ENCODE measurements at places on chromosomes 16 and 17.

GRCh38 chr16:86768999-86769398 is 190.7 kb downstream of the FOXL1 start:
- DNase-seq = no peak

GRCh38 chr17:45131616-45132319 is 547 bp downstream of the PLCD3 start:
- no peak for DNase-seq

- DNase-seq = no peak
Observed at GRCh38 chr16:13909872-13910303, 10.1 kb upstream of the ERCC4 start.

- no peak for DNase-seq
Observed at GRCh38 chr17:41868568-41868967, 3.3 kb upstream of the KLHL11 start.

DNA sequence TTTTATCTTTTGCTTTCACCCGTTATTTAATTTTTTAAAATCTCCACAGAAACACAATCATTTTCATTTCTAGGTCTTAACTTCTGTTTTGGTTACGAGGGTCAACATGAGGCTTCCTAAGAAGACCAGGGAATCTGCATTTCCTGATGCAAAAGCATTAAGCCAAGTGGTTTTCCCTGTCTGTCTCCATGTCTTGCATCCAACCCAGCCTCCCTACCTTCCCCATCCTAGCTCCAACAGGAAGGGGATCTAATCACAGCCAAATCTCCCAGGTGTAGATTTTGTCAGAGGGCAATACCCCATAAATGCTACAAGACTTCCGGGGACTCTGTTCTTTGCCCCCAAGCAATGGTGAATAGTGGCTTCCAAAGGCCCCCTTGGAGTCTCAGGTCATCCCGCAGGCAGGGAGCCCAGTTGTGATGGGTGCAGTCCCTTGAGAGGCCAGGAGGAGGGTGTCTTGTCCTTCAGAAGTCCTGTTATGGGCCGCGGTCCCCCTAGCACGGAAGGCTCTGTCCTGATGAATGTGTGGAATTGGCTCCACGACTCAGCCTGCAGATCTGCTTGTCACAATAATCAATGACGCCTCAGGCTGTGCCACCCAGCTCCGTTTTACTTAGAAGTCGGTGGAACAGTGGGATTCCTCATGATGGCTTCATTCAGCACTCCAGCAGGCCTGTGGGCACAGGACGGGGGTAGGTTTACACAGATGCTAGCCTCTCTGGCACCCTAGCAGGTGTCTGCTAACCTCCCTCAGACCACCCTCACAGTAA is 141.1 kb downstream of the RGS9 start:
- no peak for DNase-seq

- DNase-seq = no peak
Observed at GRCh38 chr16:19169082-19169639, 1.1 kb downstream of the SYT17 start.

DNA sequence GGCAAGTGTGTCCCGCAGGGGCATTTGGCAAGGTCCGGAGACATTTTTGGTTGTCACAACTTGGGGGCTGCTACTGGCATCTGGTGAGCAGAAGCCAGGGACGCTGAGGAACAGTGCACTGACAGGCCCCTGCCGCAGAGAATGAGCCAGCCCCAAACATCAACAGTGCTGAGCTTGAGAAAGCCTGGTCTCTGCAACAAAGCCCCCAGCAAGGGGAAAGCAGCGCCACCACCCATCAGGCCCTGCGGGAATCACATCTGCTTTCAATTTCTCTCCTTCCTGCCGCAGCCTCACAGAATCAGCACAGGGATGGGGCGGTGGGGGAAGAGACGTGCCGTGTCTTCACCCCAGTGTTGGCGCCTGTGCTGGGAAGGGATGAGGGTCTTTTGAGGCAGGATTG is 14.8 kb upstream of the PRPSAP1 start:
- no peak for DNase-seq

- DNase-seq = no peak
Observed at GRCh38 chr17:74362810-74363498, 1.3 kb upstream of the BTBD17 start.

GRCh38 chr17:27558842-27559505 is 72.0 kb upstream of the LGALS9 start:
- DNase-seq = no peak

GRCh38 chr16:65201511-65201910 is 79.6 kb upstream of the CDH11 start:
- no peak for DNase-seq

DNA sequence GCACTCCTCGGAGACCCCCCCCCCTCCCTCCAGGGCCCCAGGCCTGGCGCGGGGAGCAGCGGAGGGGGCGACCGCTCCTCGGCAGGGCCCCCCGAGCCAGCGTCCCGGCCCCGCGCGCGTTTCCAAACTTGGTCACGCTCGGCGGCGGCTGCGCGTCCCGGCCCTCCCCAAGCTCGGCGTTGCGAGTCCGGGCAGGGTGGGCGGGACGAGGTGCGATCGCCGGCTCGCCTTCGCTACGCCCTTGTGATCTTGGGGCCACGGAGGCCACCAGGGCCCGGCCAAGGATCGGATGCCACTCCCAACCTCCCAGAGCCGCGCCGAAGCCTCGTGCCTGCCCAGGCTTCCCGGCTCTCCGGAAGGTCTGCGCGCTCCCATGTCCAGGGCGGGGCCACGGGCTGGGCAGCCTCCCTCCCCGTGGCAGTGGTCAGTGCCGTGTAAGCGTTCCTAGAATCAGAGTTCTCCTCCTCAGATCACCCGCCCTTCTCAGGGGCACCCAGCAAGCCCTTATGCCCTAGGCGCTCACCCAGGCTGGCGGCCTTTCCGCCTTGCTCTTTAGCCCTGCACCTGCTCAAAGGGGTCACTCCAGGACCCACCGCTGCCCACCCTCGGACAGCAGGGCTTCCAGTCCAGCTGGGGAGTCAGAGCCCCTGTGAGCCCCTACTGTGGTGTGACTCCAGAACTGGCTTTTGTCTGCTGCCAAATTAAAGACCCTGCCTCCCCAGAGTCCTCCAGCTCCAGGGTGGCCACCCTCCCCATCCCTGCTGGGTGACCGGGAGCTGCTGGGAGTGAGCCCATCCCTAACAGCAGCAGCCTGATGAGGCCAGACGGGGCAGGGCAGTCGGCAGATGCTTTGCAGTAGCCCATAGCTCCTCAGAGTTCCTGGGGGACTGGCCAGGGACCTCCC is 12.2 kb upstream of the MRPS23 start:
- DNase-seq = no peak

DNA sequence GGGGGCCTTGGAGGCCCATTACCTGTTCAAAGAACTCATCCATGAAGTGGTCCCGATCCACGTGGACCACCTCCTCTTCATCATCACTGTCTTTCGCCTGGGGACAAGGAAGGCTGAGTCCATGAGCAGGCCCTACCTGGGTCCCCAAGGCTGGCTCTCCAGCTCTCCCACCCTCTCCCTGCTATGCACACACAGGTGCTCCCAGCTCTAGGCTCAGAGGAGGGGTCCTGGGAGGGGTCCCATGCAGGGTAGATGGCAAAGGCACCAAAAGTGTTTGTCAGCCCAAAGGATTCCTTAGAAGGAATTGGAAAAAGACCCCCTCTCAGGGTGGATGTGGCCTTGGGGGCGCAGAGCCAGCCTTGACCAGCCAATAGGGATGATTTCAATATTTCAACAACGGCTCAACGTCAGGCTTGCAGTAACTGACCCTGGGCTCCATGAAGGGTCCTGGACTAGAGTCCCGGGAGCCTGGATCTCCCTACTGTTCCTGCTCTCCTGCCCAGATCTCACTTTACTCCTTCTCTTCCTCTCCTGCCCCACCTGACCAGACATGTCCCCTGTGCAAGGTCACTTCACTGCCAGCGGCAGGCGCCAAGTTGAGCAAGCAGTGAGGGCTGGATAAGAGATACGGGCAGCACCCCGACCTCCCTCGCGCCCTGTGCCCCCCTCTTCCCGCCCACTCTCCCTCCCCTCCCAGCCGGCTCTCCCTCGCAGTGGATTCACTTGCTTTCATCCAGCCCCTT is 8.8 kb downstream of the STX1B start:
- DNase-seq = no peak

DNA sequence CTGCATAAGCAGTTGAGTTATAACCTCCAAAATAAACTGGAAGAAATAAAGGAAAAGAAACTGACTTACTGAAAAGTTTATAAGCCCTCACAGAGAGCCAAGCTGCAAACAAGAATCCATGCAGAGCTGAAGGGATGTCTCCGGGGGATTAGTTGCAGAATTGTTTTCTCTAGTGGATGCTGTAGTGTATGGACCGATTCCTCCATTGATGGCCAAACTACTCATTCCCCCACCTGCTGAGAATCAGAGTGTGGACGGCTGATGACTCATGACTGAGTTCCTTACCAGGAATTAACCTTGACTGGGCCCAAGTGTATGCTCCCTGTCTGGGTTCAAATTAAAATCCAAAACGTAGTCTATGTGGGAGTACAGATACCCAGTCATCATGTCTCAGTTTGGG is 93.9 kb upstream of the CDH8 start:
- no peak for DNase-seq

GRCh38 chr16:63216696-63217423 is 1180.6 kb upstream of the CDH8 start:
- DNase-seq = no peak

DNA sequence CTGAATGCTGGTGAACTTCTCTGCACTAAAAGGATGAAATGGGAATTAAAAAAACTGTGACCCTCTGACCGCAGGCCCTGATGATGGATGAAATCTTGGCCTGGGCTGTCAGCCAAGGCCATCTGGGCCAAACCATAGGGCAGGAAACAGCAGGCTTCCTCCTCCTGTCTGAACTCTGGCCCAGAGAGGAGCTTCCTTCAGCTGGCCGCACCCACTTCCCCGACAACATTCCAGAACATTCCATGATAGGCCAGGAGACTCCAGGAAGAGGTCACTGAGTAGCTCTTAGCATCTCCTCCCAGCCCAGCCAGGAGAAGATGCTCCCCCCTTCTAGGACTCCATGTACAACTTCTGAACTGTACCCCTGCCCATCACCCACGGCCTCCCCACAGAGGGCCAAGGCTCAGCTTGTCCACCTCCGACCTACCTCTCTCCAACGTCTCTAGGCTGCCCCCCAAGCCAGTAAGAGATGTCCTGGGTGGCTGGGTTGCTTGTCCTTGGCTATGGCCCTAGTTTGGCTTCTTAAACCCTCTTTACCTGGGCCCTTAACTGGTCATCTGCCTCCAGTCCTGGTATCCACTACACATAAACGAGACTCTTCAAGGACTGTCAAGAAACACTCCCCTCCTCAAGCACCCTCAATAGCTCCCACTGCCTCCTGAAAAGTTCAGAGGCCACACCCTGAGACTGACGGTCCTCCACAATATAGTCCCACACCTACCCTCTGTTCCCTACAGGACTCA is 1.7 kb downstream of the RPH3AL start:
- DNase-seq = no peak

- no peak for DNase-seq
Observed at GRCh38 chr17:14334276-14334840, 33.5 kb downstream of the HS3ST3B1 start.

GRCh38 chr17:1203111-1203966 is 23.6 kb upstream of the ABR start:
- no peak for DNase-seq

DNA sequence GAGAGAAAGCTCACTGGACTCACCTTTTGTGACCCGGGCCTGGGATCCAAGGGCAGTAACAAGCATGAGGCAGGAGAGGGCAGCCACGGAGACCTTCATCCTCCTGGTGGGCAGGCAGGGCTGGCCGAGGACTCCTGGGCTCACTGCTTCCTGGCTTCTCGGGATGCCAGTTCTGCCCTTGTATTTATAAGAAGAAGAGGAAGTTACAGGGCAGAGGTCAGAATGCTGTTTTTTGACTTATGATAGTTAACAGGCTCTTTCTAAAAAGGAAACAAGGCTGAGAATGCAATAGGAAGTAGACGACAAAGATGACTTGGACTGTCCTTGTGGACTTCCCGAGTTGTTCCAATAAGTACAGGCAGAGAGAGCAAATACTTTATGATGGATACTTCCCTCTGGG is at the start of gene CCL23:
CCL23 (minus strand) TSS at position 174 of the 400 bp plus-strand sequence; CDS start at position 99, 75 bp downstream.
- DNase-seq = no peak

DNA sequence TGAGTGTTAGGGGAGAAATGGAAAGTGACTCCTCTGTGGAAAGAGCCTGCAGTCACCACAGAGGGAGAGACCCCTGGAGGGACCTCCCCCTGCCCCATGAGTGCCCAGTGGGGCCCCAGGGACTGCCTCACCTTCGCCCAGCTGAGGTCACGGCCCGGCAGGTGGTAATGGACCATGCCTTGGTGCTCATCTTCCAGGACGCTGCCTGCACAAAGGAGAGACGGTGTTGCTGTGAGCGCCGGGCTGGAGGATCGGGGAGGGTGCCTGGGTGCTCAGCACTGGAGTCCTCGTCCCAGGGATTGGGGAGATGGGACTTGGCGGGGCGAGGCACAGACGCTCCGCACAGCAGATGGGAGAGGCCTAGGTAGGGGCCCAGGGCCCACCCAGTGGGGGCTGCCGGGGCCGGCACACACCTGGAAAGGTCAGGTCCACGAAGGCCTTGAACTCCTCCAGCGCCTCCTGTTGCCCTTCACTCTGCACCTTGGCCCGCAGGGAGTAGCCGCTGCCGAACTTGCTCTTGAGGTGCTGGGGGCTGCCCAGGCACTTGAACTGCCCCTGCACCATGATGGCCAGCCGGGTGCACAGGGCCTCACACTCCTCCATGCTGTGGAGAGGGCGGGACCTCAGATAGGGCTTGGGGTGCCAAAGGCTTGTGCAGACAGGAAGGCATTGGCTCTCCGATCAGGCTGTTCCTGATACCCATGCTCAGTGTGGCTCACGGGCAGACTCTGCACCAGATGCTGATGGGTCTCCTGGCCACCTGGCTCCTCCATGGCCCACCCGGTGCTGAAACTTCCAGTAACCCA is 9.7 kb upstream of the RNPS1 start:
- DNase-seq = no peak

DNA sequence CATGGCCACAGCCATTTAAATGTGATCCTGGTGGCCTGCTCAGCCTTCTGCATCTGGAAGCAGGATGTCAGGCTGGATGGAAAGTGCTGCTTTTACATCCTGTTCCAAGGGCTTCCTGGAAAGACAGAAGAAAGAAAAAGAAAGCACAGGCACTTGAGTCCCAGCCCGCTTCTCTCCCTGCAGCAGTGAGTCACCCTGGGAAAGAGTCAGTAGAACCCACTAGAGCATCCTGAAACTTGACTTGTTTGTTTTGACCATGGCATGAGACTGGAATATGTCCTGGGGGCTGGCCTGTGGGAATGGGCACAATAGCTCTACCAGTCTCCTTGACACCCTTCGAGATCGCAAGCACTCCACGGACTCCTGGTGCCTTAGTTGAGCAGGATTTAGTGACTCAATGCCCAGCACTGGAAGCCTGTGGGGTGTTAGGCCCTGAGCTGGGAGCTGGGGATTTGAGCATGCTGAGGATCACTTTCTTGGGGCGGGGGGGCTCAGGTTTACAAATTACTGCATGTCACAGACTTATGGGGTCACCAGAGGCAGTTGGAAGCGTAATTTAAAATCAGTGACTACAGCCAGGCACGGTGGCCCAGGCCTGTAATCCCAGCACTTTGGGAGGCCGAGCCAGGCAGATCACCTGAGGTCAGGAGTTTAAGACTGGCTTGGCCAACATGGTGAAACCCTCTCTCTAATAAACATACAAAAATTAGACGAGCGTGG is 22.1 kb upstream of the GNA13 start:
- no peak for DNase-seq

GRCh38 chr16:3580686-3581085 is 3.5 kb upstream of the NLRC3 start:
- no peak for DNase-seq
